ENCODE measurements at places on chromosomes 7 and 10.

DNA sequence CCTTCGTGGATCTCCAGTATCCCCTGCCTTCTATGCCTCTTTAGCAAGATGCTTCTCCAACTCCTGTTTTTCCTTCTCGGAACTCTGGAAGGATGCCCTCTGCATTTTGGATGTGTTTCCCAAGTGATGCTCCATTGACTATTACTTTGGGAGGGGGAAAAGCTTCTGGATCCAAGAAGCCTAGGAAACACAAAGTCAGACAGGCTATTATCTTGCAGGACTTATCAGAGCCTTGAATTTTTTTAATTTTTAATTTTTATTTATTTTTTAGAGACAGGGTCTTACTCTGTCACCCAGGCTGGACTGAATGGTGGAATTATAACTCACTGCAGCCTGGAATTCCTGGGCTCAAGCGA, 21.1 kb downstream of the TMEM270 start:
- DNase-seq, result no peak

- DNase-seq, result no peak
Measured at GRCh38 chr10:68099736-68100135, 9.6 kb upstream of the MYPN start.

DNA sequence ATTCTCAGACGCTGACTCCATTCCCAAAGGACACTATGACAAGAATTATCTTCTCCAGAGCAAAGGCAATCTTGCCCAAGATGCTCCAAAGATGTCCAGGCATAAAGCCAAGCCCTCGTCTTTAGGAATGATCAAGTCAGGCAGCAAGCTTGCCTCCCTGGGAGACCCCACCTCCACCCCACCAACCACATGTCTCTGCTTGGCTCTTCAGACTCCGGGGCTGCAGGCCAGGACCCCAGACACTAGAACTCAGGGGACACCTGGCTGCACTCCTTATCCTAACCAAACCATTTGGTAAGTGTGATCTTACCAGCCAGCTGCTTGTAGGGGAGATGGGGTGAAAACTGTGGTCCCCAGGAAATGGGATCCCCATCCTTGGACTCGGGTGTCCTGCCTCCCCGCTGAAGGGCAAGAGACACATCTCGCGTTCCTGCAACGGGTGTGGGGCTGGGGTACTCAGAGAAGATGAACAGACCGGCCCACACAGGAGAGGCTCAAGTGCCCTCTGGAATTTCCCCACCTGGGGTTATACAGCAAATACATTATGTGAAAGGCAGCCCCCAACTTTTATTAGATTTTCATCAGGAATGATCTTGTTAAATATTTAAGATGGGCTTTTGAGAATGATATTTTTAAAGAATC, 55.7 kb downstream of the INSIG1 start:
- no peak for DNase-seq

DNA sequence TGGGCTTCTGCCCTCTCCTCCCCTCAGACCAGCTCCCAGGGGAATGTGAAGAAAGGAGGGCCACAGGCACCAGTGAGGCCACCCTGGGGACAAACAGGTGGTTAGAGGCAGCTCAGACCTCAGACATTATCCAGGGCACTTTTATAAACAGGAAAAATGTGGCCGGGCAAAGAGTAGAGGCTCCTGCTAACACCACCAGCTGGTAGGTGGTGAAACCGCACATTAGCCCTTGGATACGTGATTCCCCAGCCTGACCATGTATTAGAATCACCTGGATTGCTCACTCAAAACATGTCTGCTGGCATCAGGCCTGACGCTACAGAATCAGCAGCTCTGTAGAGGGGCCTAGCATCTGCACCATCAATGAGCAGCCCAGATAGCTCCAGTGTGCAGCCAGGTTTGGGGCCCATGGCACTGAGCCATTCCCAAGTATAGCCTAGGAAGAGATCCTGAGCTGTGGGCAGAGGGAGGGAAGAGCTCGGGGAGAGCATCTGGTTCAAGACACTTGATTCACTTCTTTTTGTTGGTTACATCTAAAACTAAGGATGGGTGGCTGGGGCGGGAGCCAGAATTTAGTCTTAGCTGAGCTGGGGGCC, 37.1 kb downstream of the GPR26 start:
- no peak for DNase-seq

GRCh38 chr7:106246902-106247711, 37.7 kb downstream of the NAMPT start:
- no peak for DNase-seq

- DNase-seq, result no peak
Measured at GRCh38 chr10:44313761-44314165, 71.1 kb downstream of the CXCL12 start.

DNA sequence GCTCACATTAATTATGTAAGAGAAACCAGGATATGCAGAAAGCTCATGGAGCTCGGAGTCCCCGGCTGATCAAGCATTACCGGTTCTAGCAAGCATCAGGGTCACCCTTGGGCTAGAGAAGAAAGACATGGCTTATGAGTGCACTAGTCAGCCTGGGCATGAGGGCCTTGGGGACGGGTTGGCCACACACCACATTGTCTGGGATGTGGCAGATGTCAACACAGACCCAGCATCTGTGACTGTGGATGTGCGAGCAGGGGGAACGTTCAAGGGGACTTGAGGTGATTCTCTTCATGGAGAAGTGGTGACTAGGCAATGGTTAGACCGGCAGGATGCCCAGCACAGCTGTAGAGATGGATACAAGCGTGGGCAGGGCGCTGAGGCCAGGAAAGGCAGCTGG, 13.7 kb downstream of the ZMIZ2 start:
- DNase-seq, result no peak

Data from NCI-H2081 (cell line).